Activated effector memory CD4-positive, alpha-beta T cell treated with anti-CD3 and anti-CD28 coated beads, Interleukin-2, amount 50 U/mL, for 16 hours (primary cell): ENCODE measurements at places on chromosomes 16 and 17.

DNA sequence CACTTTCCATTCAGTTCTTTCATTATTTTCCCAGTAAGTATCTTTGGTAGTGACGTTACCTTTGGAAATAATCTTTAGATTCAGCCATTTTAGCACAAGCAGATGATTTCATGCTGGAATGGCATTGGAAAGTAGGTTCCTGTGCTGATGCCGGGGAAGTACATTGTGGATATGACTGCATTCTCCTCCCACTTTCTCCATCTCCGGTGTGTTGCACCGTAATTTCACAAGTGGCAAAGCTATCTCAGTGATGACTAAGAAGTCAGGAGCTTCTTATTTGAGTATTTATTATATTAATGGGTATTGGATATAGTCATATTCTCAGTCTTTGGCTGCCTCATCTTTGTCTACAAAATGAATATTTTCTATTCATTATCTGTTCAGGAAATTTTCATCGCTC lies 69.8 kb downstream of the MRTFB start:
- no peak for DNase-seq

GRCh38 chr17:61393550-61393903 lies 6.1 kb upstream of the TBX2 start:
- DNase-seq = no peak

DNA sequence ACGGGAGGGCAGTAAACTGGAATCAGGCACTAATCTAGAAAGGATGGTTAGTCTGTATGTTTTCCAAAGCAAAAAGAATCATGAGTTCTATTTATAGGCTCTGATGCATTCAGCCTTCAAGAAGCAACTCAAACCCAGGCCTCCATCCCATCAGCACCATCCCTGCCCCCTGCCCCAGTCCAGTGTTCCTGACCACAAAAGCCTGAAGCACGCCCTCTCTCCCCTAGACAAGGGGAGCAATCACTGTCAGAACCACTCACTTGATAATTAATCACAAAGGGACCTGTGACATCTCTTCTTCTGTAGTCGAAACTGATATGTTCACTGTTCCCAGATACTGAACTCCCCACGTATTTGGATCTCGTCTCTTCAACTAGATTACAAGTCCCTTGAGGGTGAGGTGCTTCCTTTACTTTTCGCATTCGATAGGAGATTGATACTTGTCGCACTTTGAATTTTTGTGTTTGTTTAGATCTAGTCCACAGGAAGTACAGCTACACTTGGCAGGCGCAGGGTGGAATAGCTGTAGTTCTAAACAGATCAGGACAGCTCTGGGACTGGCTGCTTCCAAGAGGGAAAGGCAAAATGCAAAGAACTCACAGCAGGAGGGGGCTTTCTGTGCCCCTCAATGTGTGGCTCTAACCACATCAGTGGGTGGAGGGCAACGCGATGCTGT lies 36.4 kb upstream of the CCDC182 start:
- DNase-seq = no peak

GRCh38 chr16:56615353-56615752 lies 7.0 kb downstream of the MT2A start:
- DNase-seq = no peak

- no peak for DNase-seq
Observed at GRCh38 chr17:52147431-52147830, 11.1 kb downstream of the CA10 start.

DNA sequence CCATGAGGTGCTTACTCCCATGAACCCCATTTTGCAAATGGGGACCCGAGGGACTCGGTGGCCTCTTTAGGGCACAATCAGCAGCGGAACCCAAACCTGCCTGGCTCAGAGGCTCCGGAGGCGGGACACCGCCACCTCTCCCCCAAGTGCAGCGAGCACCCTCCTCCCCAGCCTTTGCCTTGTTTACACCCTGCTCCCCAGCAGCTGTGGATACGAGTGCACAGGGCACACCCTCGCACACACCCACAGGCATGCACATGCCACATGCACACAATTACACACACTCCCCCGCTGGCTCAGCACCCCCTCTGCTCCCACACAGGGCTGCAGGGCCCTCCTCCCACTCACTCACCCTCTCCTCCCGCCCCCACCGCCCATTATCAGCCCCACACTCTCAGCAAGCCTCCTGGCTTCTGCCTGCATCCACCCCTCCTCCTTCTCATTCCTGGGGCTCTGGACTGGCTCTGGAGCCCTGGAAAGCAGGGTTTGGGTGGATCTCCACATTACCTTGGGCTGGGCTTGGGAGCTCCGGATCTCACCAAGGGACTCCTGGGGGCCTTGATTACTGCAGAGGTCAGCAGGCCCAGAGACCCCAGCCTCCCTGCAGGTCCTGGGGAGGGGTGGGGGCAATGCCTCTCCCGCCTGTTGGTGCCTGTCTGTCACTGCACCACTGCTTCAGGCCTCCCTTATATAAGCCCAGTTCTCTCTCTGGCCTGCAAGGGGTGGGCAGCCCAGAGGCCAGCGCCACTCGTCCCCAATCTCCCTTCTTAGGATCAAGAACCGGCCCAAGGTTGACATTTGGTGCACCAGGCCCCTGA lies 6.4 kb downstream of the PDK2 start:
- no peak for DNase-seq

GRCh38 chr17:58913971-58914769 lies 158.5 kb downstream of the PPM1E start:
- DNase-seq = no peak

DNA sequence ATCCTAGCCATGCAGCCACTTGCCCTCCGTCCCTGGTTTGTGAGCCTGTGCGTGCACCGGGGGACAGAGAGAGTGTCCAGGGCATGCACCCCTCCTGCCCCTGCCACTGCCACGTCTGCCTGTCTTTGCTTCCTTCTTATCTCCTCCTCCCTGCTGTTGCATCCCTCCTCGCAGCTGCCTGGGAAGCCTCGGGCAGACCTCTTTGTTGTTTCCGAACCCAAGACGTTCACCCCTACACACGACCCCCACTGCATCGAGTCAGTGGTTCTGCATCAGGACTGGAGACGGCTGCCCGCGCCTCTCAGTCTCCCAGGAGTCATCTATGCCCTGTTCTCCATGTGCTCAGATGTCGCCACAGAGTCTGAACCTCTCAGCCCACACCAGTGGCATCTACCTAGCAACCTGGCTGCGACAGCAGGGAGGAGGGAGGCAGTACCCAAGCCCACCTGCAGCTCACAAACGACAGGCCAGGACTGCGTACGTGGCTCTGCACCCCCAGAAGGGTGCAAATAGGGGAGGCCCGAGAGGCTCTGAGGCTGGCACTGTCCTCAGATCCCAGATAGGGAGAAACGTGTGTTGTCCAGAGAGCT lies 5.2 kb downstream of the TIMP2 start:
- no peak for DNase-seq

GRCh38 chr17:42780851-42781638 lies 635 bp downstream of the WNK4 start:
- no peak for DNase-seq

DNA sequence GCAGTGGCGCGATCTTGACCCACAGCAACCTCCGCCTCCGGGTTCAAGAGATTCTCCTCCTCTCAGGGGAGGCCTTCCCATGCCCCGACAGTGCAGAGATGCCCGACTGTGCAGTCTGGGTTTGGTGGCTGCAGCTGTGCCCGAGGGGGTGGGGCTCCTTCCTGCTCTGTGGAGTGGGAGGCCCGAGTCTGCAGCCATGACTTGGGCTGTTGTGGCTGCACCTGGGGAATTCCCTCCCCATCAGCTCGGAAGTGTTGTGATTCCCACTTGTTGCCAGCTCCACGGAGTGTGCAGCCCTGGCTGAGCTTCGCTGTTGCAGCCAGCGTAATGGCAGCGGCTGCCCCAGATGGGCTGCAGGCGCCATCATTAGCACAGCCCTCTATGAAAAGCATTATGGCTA lies 66.4 kb upstream of the SMIM36 start:
- peak; percentile 78 for DNase-seq

- peak; percentile 86 for DNase-seq
Observed at GRCh38 chr17:9021158-9021991, at the start of gene NTN1. NTN1 (plus strand) TSS chr17:9021510; CDS start chr17:9022374, 864 bp downstream.

- DNase-seq = no peak
Observed at GRCh38 chr16:4140652-4141051, 24.4 kb upstream of the ADCY9 start.

DNA sequence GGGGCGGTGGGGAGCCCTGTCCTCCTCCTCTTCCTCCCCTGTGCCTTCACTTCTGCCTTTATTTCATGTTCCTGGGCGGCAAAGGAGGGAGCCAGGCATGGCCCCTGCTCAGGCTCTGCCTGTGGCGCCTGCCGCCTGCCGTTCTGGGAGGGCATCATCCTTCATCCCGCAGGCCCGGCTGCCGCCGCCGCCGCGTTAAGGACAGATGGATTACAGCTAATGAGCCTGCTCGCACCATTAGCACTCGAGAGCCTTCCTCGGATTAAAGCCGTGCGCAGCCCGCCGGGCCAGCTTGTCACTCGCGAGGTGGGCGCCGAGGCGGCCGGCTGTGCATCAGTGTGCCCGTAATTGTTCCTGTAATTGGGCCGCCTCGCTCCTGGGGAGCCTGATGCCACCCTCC lies 127.7 kb upstream of the GSE1 start:
- DNase-seq = no peak

GRCh38 chr16:81705261-81705660 lies 73.8 kb upstream of the PLCG2 start:
- no peak for DNase-seq

DNA sequence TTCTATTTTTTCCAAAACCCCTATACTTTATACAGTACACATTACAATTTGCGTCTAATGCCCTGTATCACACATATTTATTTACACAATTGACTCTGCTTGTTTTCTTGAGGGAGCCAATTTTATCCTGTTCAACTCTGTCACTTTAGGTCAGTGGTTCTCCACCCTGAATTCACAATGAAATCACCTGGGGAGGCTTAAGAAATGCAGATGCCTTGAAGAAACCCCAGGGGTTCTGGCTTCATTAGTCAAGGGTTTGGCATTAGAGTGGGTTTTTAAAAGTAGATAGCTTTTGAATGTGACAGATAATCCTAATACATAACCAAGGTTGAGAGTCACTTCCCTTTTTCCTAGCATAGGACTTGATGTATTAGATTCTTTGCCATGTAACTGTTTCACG lies 398.6 kb upstream of the ERCC4 start:
- DNase-seq = no peak

GRCh38 chr17:44738214-44738906 lies 20.4 kb upstream of the ADAM11 start:
- DNase-seq = no peak

GRCh38 chr17:2240541-2240940 lies 63.0 kb downstream of the SMG6 start:
- no peak for DNase-seq

DNA sequence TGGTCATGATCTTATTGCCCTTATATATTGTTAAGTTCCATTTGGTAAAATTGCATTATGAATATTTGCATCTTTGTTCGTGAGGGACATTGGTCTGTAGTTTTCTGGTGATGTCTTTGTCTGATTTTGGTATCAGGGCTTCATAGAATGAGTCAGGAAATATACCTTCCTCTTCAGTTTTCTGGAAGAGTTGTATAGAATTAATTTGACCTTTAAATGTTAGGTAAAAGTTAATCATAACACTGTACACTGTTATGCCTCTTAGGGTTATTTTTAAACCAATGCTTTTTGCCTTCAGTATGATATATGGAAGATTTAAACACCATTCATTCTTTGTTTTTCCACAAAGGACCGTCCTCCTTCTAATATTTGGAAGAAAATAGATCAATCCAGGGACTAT lies 180.0 kb downstream of the CHD9 start:
- DNase-seq = no peak

DNA sequence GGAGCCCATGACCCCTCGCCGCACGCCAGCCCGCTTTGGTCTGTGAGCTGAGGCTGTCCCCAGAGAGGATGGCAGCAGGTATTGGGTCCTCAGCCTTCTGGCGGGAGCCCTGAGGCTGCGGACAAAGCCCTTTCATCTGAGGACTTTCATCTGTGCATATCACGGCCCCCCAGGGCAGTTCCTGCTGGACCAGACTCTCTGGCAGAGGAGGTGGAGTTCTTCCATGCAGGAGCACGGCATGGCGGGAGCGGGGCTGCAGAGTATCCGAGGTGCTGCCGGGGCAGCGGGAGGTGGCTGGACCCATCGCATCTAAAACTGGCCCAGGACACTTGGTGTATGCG lies 18.8 kb downstream of the DHX38 start:
- no peak for DNase-seq

- no peak for DNase-seq
Observed at GRCh38 chr16:55899857-55900256, 24.7 kb upstream of the CES5A start.

GRCh38 chr16:71883168-71883848 lies 674 bp downstream of the ZNF821 start:
- DNase-seq = peak; percentile 86

DNA sequence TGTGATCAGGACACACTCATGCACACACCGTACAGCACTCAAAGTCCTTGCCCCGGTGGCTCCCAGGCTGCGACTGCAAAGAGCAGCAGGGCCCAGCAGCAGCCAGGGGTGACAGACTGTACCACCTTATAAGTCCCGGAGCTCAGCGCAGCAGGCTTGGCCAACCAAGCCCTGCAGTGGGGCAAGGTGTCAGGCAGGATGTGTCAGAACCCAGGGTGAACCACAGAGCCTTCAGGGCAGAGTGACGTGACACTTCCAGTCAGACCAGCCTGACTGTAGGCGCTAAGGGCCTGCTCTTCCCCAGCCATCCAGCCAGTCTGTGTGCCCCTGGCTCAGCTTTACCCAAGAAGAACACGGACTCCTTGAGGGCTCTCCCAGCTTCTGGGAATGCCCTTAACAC lies 204.1 kb downstream of the COPRS start:
- DNase-seq = no peak

DNA sequence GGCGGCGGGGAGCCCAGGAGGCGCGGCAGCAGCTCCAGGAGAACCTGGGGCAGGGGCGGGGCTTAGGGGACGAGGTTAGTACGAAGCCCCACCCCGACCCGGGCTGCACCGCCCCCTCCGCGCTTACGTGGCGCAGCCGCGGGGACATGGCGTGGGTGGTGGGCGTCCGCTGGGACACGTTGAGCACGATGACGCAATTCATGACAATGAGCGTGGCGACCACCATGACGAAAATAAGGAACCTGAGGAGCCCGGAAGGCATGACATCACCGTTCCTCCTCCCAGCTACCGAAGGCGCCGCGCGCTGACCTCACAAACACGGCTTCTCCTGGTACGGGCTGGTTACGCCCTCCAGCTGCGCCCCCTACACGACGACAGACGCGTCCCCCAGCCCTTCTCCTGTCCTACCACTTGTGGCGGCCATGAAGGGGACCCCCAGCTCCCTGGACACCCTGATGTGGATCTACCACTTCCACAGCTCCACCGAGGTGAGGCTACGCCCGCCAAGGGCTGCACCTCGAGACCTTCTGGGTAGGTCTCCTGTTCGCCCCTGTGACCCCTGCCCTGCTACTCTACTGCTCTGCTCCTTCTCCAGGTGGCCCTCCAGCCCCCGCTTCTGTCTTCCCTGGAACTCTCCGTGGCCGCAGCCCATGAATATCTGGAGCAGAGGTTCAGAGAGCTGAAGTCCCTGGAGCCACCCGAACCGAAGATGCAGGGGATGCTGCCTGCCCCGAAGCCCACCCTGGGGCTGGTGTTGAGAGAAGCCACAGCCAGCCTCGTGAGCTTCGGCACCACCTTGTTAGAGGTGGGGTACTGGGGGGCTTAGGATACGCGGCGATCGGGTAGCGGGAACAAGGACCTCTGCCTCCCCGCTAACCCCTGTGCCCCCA lies at the start of gene C17orf107:
C17orf107 (plus strand) TSS at position 196 of the 890 bp plus-strand sequence; CDS start at position 423, 227 bp downstream.
- peak; percentile 98 for DNase-seq

GRCh38 chr17:77616254-77616731 lies 342.2 kb upstream of the TNRC6C start:
- peak; percentile 17 for DNase-seq
